LHCN-M2 (cell line): ENCODE measurements at places on chromosomes 7 and 10.

DNA sequence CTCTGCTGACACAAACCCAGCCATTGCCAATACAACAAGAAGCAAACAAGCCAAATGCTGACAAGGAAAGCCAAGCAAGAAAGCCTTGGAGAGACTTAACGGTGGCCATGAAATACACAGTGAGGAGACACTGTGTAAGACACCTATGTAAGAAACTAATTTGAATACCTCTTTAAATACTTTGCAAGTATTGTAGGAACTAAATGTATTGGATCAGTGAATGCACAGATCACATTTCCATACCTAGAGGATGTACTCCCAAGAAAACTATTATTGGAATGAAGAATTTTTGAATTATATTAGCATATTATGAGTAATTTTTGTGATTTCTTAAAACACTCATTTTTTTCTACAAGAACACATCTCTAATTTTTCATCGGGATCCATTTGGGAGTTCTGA, 34.0 kb downstream of the ETV1 start:
- DNase-seq, result no peak

DNA sequence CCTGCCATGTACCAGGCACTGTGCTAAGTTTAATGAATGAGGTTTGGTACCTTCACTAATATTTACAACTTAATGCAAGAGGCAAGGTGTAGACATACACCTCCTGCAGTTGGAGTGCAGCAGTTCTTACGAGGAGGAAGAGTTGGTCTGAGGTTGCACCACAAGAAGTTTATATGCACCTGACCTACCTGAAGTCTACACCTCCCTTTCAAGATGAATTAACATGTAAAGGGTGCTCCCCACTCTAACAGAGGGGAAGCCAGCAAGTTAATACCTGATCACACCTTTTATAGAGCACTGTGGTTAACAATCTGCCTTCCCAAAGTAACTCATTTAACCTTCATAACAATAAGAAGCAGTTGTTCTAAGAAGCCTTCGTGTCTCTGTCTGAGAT, 120.0 kb downstream of the LYZL1 start:
- no peak for DNase-seq

DNA sequence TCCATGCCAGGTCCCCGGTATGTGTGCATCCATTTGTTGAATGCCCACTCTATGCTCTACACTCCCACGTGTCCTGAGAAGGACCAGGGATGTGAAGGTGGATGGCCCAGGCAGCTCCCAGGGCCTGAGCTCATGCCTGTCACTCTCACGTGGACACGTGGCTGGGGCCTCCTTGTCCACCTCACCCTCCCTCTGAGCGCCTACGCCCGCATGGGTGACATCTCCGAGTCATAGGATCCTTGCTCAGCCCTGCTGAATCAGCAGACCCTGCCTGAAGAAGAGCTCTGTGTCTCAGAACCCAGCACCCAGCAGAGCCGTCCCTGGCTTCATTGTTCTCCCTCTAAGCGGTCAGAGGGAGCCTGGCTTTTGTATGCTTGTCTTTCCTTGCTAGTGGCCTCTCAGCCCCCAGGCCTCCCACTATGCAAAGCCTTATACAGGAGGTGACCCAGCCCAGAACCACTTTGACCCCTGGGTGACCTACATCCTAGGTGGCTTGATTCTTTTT, 107.9 kb upstream of the PPIF start:
- peak; percentile 19 for DNase-seq

GRCh38 chr10:32413513-32413912, 32.4 kb upstream of the CCDC7 start:
- DNase-seq, result peak; percentile 84

- peak; percentile 68 for DNase-seq
Measured at GRCh38 chr7:91034459-91035368, 229.5 kb upstream of the FZD1 start.

DNA sequence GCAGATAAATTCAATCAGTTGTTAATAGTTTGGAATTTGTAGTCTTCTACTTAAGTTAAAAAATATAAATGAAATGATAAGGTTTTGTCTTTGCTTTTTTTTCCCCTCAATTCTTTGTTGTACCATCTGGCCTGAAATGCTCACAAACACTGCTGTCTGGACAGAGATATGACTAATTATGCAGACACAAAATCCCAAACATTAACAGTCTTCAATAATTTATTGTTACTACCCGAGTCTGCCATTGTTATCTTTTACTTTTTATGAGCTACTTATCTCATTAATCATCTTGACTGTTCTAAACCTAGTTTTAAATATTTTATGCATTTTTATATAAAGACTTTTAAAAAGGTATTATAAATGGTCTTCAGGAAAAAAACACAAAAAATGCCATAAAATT, 64.7 kb upstream of the THSD7A start:
- DNase-seq, result no peak

DNA sequence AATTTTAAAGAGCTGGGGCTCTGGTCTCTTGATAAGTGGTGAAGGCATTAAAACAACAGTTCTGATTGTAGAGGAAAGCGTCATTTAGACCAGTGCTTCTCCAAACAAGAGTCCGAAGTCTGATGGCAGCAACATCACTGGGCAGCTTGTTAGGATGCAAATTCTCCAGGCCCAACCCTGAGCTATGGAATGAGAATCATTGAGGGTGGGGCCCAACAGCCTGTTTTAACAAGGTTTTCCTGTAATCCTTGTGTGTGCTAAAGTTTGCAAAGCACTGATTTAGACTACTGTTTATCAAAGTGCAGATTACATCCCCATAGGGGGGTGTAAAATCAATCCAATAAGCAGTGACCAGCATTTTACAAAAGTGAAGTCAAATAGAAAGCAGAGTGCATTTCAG, 2.6 kb upstream of the ZNRF2 start:
- no peak for DNase-seq

DNA sequence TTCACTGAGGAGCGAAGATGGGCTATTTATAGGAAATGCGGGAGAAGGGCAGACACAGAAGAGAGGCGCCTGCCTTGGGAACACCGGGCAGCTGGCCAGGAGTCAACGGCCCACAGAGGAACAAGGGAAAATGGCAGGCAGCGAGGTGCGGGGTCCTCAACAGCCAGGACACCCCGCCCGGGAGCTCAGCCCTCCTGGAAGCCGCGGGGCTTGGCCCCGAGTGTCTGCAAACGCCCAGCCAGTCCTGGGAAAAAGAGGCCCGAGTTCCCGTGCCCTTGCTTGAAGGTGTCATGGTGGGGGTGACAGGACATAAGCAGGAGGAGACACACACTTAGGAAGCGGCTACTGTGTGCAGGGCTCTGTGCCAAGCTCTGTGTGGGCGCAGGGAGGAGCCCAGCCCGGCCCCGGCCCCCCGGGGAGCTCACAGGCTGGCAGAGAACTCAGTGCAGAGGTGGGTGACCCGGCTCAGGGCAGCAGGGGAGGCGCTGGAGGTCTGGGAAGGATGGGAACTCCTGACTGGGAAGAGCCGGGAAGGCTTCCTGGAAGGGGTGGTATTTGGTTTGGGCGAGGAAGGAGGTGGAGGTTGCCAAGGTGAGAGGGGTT, 79.9 kb downstream of the ELFN1 start:
- DNase-seq, result no peak

GRCh38 chr10:79069325-79070080, 737 bp downstream of the ZMIZ1 start:
- peak; percentile 49 for DNase-seq

DNA sequence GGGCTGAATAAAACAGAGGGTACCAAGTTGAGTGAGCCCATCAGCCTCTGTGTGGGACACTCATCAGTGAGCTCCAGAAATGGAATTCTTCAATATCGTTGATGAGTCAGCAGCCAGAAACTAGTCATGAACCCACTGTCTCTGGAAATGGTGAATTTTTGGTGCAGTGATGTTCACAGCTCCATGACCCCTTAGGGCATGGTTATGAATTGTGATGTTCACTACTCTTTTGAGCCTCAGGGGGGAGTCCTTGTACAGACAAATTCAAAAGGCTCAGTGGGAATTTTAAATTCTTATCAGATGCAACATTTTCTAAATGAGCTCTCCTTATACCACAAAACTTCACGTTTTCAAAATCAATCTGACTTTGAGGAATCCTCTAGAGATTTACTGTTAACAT, 335.7 kb downstream of the PHTF2 start:
- peak; percentile 91 for DNase-seq

- no peak for DNase-seq
Measured at GRCh38 chr7:130420943-130421578, 19.8 kb downstream of the CEP41 start.

DNA sequence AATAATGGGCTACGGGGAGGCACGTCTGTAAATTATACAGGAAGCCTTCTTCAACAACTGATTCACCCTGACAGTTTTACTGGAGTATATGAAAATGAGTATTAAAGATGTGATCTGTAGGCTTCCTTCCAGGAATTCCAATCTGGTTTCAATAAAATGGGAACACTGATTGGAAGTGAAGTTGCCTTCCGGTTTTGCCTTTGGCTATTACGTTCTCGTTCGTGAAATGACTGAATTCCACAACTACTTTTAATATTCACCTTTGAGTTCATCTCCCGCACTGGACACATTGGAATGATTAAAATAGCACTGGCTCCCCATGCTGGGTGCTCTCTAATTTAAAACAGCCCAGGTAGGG, 350.1 kb upstream of the MKI67 start:
- no peak for DNase-seq

DNA sequence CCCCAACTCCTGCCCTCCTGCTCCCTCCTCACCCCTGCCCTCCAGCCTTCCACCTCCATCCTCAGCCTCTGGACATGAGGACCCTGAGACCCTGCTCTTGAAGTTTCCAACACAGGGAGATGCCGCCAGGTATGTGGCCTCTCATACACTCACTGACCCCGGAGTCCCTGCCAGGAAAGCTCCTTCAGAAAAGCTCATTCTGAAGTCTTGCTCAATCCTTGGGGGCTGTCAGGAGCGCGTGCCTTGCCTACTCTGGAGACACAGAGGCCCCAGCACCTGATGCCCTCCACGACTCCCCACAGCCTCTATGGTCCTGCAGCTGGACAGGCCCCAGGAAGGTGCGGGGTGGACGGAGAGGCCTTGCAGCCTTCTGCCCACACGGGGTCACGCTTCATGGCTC, 11.0 kb downstream of the NUDT1 start:
- no peak for DNase-seq

- DNase-seq, result no peak
Measured at GRCh38 chr10:11175823-11176243, 158.2 kb downstream of the CELF2 start.

- no peak for DNase-seq
Measured at GRCh38 chr7:147571436-147572185, 1019.0 kb upstream of the C7orf33 start.

DNA sequence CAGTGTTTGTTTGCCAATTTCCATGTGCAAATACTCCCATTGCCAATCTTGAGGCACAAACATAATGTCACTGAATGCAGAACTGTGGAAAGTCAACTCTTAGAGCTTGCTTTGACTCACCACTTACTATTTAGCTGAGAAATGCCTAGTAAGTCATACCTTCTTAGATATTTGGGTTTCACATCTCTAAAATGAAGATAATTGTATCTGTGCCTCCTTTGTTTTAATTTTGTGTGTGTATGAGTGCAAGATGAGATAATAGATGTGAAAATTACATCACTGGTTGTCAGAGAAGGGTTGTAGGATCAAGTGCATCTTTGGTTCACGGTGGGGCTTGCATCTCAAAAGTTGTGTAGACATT, 407.5 kb downstream of the INHBA start:
- DNase-seq, result no peak

GRCh38 chr10:111211706-111212105, 134.9 kb downstream of the ADRA2A start:
- peak; percentile 4 for DNase-seq

- DNase-seq, result no peak
Measured at GRCh38 chr7:121061677-121062582, 73.4 kb downstream of the CPED1 start.

- DNase-seq, result no peak
Measured at GRCh38 chr7:2105917-2106316, 126.8 kb downstream of the MAD1L1 start.

DNA sequence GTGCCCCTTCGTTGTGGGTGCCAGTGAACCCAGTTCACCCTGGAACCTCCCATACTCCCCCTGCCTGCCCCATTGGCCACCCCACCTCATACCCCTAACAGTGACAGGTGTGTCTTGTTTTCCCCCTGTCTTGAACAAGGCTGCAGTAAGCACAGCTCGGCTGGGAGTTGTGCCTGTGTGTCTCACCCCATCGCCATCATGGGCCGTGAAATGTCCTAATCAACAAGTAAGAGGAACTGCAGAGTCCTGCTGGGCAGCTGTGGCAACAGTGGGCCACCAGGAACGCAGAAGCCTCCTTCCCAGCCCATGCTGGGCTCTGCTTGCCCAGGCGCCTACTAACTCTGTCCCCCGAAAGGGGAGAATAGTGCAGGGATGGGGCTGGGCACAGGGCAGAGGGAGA, 91.6 kb downstream of the C10orf105 start:
- no peak for DNase-seq

- no peak for DNase-seq
Measured at GRCh38 chr10:1194161-1194560, 138.0 kb downstream of the WDR37 start.

GRCh38 chr10:4450981-4451908, 374.8 kb upstream of the AKR1E2 start:
- DNase-seq, result peak; percentile 83

GRCh38 chr10:49275896-49276295, 23.1 kb upstream of the C10orf71 start:
- no peak for DNase-seq

DNA sequence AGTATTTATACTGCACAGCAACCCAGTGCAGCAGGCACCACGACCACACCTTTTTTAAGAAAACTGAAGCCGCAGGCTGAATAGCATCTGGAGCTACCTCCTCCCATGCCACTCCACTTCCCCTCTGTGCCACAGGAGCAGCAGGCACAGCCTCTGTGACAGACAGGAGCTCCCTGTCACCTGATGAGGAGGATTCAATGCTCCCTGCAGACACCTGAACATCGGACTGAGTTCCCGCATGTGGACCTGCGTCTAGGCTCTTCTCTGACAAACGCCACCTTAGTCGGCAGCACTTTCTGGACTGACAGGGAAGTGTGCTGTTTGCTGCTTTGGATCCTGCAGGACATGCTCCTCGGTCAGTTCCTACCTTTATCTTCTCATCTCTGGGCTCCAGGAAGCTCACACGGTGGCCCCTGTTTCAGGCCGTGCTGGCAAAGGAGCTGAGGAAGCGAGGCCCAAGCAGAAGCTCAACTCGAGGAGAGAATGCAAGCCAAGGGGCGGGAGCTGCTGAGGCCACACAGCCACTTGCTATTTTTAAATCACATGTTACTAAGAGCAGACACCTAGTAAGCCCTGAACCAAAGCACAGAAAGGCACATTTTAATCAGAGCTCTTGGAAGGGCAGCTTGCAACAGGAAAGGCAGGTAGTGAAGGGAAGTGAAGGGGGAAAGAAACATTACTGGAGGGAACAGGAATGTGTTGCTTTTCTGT, 56.6 kb downstream of the VOPP1 start:
- DNase-seq, result no peak

GRCh38 chr10:96743988-96744585, 23.8 kb upstream of the PIK3AP1 start:
- DNase-seq, result peak; percentile 12

GRCh38 chr7:24842449-24843241, 85.4 kb upstream of the GSDME start:
- DNase-seq, result peak; percentile 71
